Lower leg skin (tissue), 4 donors: ENCODE measurements at places on chromosomes 11 and 22. TPM values are rescaled to one million over a fixed set of nuclear protein-coding genes. Genes with fewer than 3 reads are reported as not detected.

The GALNT18 gene
- total RNA-seq = 11.6 TPM

The JAML gene
- 0.42 TPM for total RNA-seq

The CYTH4 gene
- 4.1 TPM for total RNA-seq

The OR51G2 gene
- not detected for total RNA-seq

DNA sequence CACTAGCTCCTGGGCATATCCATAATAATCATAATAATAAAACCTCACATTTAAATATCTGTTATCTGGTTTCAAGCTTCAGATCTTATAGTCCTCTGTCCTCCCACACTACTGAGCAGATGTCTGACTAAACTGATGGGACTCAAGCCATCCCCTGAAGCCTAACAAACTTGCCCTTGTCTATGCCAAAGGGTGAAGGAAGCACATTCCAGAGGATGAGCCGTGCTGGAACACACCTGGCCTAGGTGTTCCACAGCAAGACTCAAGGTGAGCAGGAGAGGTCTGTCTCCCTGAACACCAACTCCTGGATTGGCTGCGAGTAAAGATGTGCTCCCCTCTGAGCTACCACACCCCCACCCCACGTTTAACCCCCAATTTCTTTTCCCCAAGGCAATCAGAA is 14.7 kb downstream of the SCUBE2 start:
- DNase-seq = peak; percentile 49

DNA sequence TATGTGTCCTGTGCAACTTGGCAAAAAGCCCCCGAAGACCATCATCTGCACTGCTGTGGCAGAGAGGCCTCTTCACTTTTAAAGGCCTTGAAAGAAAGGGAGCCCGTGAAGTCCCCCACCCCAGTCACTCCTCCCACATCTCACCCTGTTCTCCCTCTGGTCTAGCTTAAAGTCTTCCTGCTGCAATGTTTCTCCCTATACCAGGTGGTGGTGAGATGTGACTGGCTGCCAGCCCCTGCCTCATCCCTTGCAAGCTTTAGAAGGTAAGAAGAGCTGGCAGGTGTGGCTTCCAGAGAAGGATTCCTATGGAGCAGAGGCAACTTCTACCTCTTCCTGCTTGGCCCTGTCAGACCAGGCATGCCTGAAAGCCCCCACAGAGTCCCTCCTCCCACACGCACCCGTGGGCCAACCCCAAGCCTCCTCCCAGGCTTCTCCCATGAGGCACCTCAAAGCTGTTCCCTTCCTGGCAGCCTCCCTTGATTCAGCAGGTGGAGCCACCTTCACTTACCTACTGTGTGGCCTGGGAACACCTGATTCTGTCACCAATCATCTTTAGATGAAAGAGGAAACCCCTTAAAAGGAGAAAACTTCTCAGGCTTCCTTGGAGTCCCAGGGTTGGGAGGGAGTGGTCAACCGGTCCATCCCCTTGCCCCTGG is 4.0 kb upstream of the TRIM29 start:
- peak; percentile 15 for DNase-seq

- no peak for DNase-seq
Observed at GRCh38 chr11:119111361-119111925, 4.3 kb downstream of the C2CD2L start.

GRCh38 chr22:17910561-17911311 is 113.6 kb downstream of the MICAL3 start:
- DNase-seq = peak; percentile 41
